Posterior vena cava (tissue), 2 donors: ENCODE measurements at places on chromosomes 2 and 18. TPM values are rescaled to one million over a fixed set of nuclear protein-coding genes. Genes with fewer than 3 reads are reported as not detected.

DNA sequence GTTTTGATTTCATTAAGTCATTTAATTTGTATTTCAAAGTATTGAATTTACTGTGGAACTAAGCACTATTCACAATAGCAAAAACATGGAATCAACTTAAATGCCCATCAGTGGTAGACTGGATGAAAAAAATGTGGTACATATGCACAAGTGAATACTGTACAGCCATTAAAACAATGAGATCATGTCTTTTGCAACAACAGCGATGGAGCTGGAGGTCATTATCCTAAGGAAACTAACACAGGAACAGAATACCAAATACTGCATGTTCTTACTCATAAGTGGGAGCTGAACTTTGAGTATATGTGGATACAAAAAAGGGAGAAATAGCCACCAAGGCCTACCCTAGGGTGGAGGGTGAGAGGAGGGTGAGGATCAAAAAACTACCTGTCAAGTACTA is 164.4 kb downstream of the BABAM2 start:
- no peak for DNase-seq

GRCh38 chr2:62795341-62795740 is 89.8 kb downstream of the EHBP1 start:
- DNase-seq = no peak

DNA sequence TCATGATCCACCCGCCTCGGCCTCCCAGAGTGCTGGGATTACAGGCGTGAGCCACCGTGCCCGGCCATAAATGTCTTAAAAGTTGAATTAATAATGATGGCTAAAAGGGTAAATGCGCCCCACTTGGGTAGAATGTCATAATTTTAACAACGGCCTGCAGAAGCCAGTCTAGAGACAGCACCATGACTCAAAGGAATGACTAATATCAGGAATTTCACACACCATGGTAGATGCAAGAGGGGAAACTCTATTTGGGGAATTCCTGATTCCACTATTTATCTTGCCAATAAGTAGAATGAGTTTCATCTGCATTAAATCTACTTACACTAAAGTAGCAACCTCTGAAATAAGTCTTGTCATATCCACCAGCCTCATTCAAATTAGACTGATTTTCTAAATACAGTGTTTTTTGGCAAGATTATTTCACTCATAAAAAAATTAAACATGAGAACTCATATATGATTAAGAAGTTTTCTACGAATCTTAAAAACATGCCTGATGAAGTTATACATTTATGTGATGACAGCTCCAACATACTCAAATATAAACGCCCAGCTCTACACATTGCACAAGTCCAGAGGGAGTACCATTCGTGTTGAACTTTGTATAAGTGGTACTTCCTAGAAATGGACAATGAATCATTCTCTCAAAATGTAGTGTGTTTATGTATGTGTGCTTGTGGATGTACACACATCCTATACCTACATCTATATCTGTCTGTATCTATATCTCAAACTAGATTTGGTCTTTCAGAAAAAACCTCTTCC is 309.7 kb downstream of the IRS1 start:
- no peak for DNase-seq

DGUOK gene
- total RNA-seq = 36.1 TPM

- DNase-seq = no peak
Observed at GRCh38 chr2:190763901-190764514, 115.1 kb downstream of the NAB1 start.

- no peak for DNase-seq
Observed at GRCh38 chr2:76808732-76809131, 713.4 kb downstream of the LRRTM4 start.

DNA sequence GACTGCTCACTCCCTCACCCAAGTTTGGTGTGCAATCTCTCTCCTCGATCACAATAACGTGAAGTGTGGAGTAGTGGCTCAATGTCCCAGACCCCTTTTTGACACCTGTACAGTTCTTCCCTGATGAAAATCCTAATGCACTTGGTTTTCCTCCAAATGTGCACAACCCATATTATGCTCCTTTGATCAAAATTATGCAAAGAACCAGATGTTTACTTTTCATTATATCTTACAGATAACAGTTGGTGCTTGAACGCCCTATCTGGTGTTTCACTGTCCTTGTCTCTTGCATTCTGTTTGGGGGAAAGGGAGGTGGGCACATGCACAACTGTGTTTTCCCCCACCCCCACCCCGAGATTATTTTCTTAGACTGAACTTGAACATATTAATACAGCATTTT is 85.0 kb upstream of the CREB1 start:
- DNase-seq = no peak

LPIN2 gene
- total RNA-seq = 27.3 TPM
